ENCODE measurements at places on chromosomes 13 and 19.

GRCh38 chr13:112056284-112056727 is 10.6 kb upstream of the SOX1 start:
- DNase-seq = no peak

- DNase-seq = no peak
Observed at GRCh38 chr19:14370169-14370939, 10.9 kb upstream of the ADGRE5 start.

GRCh38 chr19:52992109-52993004 is 21.4 kb upstream of the ERVV-1 start:
- no peak for DNase-seq

- peak; percentile 59 for DNase-seq
Observed at GRCh38 chr19:3284759-3285646, 60.5 kb downstream of the CELF5 start.

DNA sequence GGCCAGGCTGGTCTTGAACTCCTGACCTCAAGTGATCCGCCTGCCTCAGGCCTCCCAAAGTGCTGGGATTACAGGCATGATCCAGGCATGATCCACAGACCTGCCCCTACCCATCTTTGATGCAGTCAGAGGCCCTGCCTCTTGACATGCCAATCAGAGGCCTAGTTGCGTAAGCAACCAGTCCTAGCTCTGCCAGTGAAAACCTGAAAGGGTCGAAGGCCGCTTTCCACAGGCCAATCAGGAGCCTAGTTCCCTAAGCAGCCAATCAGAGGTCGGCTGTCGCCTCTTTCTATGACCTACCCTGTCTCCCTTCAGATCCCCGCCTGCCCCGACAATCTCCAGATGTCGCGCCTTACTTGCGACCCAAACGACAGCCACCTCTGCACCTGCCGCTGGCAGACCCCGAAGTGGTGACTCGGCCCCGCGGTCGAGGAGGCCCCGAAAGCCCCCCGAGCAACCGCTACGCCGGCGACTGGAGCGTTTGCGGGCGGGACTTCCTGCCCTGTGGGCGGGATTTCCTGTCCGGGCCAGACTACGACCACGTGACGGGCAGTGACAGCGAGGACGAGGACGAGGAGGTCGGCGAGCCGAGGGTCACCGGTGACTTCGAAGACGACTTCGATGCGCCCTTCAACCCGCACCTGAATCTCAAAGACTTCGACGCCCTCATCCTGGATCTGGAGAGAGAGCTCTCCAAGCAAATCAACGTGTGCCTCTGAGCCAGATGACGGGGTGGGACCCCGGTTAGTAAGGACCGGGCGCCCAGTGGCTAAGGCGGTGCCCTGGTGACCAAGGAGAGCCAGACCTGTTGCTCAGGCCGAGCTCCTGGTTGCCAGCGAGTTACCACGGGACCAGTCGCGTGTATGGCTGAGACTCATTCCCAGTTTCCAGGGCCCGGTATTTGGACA is 6.3 kb downstream of the SYDE1 start:
- DNase-seq = no peak

DNA sequence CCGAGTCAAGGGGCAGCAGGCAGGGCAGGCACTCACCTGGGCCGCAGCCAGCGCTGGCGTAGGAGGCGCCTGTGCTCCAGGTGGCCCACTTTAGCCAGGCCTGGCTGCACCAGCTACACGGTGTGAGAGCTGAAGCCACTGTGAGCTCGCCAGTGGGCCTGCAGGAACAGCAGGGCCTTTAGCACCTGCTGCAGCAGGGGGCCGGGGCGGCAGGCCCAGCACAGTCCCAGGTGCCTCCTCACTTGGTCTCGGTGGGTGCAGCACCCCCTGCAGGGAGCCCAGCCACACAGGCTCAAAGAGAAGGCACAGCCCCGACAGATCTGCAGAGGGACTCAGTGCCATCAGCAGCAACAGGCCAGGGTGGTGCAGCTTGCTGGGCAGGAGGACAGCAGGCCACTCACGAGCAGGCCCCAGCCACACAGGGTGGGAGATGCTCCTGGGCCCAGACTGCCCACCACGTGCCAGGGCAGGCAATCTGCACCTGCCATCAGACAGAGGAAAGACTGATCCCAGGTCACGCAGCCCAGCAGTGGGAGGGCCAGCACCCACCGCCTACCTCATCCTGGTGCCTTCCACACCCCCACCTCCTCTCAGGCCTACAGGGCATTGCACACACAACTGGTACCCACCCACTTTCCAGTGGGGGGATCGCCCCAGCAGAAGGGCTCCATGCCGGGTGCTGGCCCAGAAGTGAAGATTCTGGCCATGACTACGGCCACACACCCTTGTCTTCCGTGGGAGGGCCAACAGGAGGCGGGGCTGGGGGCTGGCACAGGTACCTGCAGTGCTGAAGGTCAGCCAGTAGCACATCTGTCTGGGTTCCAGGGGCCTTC is 15.8 kb downstream of the ARHGAP33 start:
- DNase-seq = no peak

DNA sequence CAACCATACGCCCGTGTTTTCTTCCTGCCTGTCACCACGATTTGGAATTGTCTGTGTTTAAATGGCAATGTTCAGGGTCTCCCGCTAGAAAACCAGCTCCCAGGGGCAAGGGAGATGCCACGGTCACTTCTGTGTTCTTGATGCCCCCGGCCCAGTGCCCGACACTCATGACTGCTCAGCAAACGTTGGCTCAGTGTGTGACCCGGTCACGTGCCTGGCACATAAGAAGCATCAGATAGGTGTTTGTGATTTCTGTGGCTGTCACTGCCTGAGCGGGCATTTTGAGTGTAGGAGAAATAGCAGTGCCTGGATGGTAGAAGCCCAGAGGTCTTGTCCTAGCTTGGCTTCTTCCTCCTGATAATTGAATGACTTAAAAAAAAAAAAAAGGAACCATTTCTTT is 15.5 kb downstream of the HDGFL2 start:
- DNase-seq = no peak

DNA sequence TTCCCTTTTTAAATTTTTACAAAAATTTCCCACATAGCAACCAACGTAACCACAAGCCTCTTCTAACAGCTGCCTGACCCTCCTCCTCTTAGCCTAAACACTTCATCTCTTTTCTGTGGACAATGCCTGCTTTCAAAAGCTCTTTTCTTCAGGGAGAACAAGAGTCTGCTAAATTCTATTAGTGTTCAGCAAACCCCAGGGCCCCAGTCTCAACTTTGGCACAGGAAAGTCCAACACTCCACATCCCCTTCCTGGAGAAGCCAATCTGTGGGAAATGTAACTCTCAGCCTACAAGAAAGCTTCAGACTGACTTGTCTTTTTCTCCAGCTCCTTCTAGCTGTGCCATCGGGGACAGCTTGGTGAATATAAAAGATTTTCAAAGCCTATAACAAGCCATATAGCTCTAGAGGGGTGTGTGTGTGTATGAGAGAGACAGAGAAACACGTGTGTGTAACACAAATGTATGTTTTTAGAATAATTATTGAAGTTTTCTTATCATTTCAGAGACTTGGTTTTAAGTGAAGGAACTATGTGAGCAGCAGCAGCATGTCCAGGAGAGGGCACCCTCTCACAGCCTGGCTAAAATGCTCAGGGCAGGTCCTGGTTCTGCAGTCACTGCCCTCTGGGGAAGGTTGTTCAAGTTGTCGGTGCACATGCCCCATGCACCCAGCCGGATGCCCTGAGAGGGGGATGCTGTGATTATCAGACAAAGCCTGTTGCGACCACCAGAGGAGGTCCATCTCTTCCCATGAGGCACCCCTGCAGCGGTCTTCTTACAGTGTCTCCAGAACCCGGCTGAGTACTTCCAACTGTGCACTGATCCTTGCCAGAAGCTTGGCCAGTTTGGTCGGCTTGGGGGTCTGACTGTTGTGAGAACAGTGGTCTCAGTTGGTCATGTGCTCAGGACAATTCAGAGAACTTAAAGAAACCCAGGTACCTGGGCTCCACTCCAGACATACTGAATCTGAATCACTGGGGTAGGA is 34.4 kb downstream of the CCDC70 start:
- DNase-seq = no peak

GRCh38 chr13:71213252-71213821 is 653.7 kb downstream of the DACH1 start:
- no peak for DNase-seq

DNA sequence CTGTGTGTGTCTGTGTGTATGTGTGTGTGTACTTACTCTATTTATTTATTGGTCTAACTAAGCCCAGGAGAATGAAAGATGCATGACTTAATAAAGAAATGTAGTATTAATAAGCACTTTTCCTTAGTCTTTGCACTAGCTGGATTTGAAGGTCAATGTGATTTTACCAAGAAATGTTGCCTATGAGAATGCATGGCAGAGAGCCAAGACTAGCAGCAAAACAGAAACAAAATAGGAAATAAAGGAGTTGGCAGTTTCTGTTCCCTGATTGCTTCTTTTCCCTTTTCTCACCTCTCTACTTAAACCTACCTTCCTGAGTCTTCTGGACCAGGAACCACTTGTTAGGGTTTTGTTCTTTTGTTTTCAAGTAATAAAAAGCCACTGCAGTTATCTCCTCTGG is 286.1 kb downstream of the KCTD12 start:
- no peak for DNase-seq

DNA sequence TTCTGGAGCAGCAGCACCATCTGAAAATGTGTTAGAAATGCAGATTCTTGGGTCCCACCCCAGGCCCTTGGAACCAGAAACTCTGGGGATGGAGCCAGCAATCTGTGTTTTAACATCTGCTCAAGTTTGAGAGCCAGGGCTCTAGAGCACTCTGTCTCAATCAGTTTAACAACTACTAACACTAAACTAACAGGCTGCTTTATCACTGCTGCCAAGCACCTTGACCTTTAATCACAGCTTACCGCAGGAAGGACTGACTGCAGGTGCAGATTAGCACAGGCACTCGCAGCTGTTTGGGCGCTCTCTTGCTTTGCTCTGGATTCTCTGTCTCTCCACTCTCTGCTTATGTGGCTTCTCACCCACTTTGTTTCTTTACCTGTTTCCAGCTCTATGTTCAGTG is 163.5 kb downstream of the MTUS2 start:
- DNase-seq = no peak

GRCh38 chr19:10019246-10019645 is 6.0 kb downstream of the RDH8 start:
- no peak for DNase-seq

- no peak for DNase-seq
Observed at GRCh38 chr19:16258440-16258903, 60.8 kb downstream of the AP1M1 start.

DNA sequence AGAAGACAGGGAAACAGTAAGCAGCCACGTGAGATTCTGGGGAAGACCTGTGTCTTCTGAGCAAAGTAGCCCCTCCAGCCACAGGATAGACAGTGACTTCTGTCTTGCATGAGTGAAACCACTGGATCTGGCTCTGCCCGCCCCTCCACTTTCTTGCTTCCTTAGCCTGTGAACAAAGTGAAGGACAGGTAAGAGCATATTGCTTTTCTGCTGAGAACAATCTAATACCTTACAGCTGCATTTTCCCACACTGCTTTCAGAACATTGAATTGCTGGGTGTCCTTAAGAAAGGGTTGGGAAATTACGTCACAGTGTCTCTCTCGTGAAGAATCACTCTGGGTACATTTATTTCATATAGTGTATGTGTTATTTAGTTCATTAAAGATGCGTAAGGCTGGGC is 11.1 kb downstream of the SLC25A15 start:
- DNase-seq = no peak

DNA sequence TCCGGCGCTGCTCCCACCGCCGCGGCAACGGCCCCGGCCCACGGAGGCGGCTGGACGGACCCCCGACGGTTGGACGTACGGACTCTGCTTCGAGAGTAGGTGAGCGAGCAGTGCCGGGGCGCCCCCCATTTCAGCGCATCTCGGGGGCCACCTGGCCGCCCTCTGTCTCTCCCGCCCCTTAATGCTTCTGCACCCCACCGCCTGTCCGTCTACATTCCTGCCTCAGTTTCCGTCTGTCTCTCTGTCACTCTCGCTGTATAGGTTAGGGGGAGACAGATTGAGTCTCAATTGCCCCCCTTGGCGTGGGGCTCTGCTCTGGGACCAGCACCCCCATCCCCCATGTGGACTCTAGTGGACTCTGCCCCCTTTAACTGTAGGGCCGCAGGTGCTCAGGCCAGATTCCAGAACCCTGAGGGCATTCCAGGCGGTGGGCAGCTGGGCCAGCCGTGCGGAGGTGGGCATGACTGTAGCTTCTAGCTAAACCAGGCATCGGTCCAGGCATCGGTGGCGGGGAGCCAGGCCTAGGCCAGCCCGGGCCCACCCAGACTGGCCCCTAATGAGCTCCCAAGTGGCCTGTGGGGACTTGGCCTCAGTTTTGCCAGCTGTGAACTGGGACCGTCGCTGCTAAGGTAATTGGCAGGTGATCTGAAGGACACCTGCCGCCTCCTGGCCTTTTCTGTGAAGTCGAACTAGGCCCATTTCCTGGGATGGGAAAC is 373 bp downstream of the TNFAIP8L1 start:
- DNase-seq = no peak

DNA sequence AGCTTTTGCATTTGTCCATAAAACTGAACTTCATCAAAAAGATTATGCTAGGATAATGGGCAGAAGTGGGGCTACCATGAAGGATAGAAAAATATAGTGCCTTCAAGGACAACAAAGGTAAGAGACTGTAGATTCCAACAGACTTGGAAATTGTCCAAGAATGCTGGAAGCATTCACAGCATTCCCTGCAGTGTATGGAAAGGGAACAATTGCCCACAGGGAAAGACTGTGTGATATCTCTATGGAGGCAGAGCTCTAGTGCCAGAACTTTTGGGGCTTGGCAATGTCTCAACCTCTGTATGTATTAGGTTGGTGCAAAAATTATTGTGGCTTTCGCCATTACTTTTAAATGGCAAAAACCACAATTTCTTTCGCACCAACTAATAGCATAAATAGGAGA is 1598.8 kb upstream of the MIR17HG start:
- DNase-seq = no peak
